NCI-H1694 (cell line): ENCODE measurements at places on chromosomes 12 and 14.
A peak's percentile ranks its signal among the peaks of the same experiment; 100 is the strongest.

GRCh38 chr12:69096669-69097335 lies 142.6 kb upstream of the CPSF6 start:
- DNase-seq = no peak

DNA sequence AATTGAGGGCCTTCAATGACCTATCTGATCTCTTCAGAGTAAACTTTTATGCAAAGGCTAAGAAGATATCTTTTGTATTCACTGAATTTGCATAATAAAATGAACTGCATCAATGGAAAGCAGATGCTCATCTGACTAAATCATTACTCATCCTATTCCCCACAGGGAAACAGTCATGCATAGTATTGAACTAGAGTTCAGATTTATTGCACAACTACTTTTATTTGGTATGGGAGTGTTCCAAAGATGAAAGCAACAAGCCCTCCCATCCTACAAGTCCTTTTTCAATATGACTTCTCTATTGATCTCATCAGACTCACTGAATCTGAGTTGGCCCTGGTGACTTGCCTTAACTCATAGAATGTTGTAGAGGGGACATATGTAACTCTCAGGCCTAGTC lies 159.8 kb downstream of the KITLG start:
- DNase-seq = no peak

DNA sequence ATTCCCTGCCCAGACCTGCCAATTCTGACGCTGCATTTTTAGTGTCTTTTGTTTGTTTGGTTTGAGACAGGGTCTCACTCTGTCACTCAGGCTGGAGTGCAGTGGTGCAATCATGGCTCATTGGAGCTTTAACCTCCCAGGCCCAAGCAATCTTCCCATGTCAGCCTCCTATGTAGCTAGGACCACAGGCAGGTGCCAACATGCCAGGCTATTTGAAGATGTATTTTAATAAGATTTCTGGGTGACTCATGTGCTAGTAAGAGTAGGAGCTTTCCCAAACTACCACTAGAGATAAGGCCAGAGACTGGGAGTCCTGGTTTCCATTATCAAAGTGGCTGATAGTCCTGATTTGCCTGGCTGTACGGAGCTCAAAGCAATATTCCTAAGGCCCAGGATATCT lies 693.3 kb downstream of the MED13L start:
- no peak for DNase-seq

- DNase-seq = no peak
Observed at GRCh38 chr14:22422238-22422637, 166.8 kb downstream of the DAD1 start.

GRCh38 chr14:66634876-66635275 lies 126.9 kb downstream of the GPHN start:
- DNase-seq = no peak

- DNase-seq = peak; percentile 19
Observed at GRCh38 chr14:23578560-23579310, at the start of gene JPH4. JPH4 (minus strand) TSS chr14:23578790; CDS start chr14:23577453, 1,337 bp downstream.

GRCh38 chr12:79016181-79016580 lies 151.6 kb downstream of the SYT1 start:
- no peak for DNase-seq
